ENCODE measurements at places on chromosomes 2 and 18.

DNA sequence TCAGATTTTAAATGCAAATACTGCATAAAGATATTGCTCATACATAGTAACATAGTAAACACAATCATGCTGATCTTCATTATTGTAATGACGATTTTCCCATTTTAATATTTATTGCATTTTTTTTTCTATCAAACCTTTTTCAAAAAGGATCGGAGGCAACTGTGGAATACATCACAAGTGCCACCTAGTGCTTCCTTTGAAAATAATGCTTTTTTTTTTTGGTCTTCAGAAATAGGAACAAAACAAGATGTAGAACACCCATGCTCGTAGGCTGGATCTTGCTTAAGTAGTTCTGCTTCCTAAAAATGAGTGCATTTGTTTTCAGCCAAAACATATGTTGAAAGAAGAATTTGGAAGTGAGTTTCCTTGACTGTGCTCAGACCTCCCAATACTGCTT, 35.7 kb upstream of the GPR155 start:
- no peak for DNase-seq

DNA sequence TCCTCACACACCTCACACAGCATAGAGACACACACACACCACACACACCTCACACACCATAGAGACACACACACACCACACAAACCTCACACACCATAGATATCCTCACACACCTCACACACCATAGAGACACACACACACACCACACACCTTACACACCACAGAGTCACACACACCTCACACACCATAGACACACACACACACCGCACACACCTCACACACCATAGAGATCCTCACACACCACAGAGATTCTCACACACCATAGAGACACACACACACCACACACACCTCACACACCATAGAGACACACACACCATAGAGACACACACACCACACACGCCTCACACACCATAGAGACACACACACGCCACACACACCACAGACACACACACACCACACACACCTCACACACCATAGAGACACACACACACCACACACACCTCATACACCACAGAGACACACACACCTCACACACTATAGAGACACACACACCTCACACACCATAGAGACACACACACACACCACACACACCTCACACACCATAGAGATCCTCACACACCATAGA, 270.6 kb downstream of the CYRIA start:
- DNase-seq: no peak

GRCh38 chr2:177474998-177475397, 82.4 kb downstream of the AGPS start:
- no peak for DNase-seq

- no peak for DNase-seq
Observed at GRCh38 chr2:216563646-216564045, 65.0 kb downstream of the RPL37A start.

DNA sequence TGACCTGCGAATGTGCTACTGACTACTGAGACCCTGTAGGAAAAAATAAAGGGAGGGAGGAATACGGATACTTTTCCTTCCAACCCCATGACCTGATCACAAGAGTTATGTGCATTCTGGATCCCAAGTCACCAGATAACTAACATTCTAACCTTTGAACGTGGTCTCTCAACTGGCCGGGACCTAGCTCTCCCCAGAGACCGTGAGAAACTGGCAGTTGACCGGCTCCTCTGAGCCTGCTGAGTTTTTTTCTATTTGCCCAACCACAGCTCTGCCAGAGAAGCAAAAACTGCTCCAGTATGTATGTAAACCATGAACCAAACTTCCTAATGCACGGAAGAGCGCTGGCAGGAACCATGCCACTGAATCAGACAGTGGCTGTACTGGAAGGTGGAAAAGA, 47.5 kb upstream of the PTMA start:
- no peak for DNase-seq

GRCh38 chr2:100317634-100318033, 4.7 kb downstream of the LONRF2 start:
- DNase-seq: no peak

GRCh38 chr2:171923206-171923605, 945 bp downstream of the HAT1 start:
- no peak for DNase-seq

- no peak for DNase-seq
Observed at GRCh38 chr2:167826906-167827305, 420.5 kb downstream of the STK39 start.

- no peak for DNase-seq
Observed at GRCh38 chr2:127014630-127015029, 92.3 kb downstream of the BIN1 start.

DNA sequence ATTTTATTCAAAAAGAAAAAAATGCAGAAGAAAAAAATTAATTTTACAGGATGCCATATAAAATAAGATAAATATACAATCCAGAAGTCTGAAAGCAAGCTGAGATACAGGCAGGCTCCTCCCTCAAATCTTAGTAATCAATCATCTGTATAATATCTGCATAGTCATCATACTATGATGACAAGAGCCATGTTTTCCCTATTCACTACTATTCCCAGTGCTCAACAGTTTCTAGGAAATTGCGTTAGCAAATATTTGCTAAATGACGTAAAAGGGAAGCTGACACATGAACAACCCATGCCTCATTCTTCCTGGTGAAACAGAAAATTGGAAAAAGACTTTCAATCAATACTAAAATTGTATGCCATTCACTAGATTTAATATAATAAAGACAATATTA, 793.2 kb downstream of the SUCLG1 start:
- DNase-seq: no peak

DNA sequence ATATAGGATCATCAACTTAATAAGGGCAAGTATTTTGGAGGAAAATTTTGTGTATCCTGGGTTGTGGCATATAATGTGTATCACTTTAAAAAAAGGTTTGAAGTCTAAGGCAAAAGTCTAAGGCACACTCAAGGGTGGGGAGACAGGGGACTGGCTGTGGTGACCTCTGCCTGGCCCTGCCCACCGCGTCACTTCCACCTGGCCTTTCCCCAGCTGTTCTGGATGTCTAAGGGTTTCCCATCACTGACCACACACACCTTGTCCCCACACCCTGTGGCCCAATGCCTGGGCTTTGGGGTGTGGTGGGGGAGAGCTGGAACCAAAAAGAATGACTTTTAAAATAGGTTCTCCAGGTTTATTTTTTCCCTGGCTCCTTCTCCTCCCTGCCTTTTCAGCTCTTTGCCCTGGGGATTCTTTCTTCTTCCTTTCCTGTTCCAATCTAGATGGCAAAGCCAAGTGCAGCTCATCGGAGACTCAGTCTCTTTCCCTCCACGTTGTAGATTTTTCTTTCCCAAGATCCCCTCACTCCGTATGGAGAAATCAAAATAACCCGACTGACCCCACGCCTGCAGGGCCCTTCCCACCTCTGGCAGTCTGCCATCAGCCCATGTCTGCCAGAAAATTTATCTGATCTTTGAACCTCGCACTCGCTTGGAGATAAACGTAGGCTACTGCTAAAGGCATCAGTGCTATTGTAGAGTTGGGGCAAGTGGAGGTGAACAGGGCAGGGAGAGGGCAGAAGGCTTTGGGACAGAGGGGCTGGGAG, 257.2 kb downstream of the DYSF start:
- DNase-seq: no peak

- no peak for DNase-seq
Observed at GRCh38 chr2:201128933-201129505, 13.1 kb downstream of the CFLAR start.

DNA sequence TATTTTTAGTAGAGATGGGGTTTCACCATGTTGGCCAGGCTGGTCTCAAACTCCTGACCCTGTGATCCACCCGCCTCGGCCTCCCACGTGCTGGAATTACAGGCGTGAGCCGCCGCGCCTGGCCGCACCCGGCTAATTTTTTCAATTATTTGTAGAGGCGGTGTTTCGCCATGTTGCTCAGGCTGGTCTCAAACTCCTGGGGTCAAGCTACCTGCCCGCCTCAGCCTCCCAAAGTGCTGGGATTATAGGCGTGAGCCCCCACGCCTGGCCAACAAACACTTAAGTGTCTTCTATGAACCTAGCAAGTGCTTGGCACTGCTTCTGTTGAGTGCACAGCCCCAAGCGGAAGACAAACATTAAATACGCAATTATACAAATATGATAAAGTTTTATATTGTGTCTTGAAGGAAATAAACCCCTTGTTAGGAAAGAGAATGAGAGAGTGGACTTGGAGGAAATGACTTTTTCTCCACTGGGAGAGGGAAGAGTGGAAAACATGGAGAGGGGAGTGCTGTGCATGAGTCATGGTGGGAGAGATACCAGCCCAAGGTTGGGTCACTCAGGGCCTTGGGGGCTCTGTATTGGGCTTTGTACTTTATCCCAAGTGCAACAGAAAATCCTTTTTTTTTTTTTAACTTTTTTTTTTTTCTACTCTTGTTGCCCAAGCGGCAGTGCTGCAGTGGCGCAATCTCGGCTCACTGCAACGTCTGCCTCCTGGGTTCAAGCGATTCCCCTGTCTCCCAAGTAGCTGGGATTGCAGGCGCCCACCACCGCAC, 41.4 kb upstream of the ACTR2 start:
- DNase-seq: no peak

DNA sequence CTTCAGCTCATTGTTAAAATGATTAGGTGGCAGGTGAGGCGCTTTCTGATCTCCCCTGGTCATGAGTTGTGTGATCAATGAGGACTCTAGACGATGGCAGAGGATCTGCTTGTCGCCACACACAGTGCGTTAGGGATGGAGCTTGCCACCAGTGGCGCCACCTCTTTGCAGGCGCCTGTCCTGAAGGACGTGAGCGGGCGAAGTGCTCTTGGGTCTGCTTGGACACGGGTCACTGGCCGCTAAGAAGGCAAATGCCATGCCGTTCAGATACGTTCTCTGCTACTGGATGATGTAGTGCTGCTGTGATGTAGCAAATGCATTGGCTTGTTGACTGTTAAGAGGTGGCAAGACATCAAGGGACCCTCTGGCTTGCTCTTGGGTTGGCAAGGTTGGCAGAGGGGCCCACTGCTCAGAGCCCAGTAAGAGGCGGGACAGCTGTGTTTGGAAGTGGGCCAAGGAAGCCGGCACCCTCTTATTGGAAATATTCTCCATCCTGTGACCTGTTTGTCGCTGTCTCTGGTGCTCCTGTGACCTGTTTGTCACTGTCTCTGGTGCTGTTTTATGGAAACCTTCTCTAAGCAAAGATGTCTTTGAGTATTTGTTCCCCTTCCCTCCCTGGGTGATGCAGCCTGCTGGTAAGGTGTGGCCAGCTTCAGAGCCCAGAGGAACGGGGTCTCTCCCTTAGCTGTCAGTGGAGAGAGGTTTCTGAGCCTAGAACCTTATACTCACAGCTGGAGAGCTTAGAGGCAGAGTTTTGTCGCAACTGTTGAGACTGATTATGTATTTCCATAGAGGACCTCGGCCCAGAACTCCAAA, 14.6 kb downstream of the LDLRAD4 start:
- DNase-seq: no peak

- DNase-seq: no peak
Observed at GRCh38 chr2:161416708-161417437, 776 bp downstream of the TBR1 start.

DNA sequence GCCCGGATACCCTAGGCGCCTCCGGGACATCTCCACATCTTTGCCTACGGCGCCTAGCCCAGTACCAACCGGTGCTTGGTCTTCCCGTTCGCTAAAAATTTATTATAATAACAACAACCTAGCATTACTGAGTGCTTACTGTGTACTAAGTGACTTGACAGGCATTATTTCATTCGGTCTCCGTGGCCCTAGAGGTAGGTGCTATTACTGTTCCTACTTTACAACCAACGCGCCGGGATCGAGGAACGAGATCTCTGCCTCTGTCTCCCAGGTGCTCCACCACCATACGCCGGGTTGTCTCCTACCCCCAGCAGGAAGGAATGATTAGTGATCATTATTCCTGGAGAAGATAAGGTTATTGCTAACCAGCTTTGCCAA, 657 bp upstream of the BIN1 start:
- DNase-seq: no peak

- no peak for DNase-seq
Observed at GRCh38 chr2:1594373-1595171, 149.7 kb downstream of the PXDN start.
